MM.1S (cell line): ENCODE measurements at places on chromosomes 11 and 22.

DNA sequence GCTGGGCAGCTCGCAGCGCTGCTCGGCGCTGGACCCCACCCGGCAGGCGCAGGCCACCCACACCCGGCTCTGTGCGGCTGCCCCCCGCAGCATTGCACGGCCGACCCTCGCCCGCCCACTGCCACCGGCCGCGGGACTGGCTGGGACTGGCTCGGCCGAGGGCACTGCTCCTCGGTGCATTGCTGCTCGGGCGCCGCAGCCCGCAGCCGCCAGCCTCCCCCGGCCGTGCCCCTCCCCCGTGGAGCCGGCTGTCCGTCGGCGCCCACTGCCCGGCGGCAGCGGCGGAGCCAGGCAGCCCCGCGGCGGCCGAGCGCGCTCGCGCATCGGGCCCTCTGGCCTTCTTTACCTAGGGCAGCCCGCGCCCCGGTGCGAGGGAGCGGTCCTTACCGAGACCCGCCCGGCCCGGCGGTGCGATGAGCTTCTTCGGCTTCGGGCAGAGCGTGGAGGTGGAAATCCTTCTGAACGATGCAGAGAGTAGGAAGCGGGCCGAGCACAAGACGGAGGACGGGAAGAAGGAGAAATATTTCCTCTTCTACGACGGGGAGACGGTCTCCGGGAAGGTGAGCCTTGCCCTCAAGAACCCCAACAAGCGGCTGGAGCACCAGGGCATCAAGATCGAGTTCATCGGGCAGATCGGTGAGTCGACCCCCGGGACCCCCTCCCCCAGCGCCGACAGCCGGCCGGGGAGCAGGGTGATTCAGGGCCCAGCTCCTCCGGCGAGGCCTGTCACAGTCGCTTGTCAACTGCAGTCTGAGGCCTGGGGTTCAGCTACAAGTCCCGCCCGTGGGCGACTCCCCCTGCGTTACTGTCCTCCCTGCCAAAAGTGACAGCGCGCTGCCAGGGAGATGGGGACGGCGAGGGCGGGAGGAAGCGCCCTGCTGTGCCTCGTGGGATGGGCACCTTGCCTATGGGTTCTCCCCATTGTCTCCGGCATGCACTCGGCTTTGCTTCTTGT is 516 bp downstream of the VPS26B start:
- peak; percentile 76 for DNase-seq

DNA sequence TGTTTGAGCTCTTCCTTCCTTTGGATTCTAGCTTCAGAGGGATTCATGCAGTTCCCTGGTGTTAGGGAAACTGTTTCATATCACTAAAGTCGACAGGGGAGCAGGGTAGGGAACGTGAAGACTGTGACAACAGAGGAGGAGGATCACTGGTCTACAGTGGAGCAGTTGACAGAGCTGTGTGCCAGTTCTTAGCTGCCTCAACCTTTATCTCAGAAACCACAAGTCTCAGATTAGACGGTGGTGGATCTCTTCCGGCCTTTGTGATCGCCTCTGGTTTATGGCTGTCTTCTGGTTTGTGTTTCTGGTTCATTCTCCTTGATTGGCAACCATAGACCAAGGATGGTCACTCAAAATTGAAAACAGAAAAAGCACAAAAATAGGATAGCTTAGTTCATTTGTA is 538.9 kb upstream of the API5 start:
- peak; percentile 31 for DNase-seq

GRCh38 chr11:128725630-128726319 is 31.9 kb downstream of the FLI1 start:
- peak; percentile 97 for DNase-seq

GRCh38 chr22:36522662-36523061 is 6.3 kb downstream of the EIF3D start:
- no peak for DNase-seq

DNA sequence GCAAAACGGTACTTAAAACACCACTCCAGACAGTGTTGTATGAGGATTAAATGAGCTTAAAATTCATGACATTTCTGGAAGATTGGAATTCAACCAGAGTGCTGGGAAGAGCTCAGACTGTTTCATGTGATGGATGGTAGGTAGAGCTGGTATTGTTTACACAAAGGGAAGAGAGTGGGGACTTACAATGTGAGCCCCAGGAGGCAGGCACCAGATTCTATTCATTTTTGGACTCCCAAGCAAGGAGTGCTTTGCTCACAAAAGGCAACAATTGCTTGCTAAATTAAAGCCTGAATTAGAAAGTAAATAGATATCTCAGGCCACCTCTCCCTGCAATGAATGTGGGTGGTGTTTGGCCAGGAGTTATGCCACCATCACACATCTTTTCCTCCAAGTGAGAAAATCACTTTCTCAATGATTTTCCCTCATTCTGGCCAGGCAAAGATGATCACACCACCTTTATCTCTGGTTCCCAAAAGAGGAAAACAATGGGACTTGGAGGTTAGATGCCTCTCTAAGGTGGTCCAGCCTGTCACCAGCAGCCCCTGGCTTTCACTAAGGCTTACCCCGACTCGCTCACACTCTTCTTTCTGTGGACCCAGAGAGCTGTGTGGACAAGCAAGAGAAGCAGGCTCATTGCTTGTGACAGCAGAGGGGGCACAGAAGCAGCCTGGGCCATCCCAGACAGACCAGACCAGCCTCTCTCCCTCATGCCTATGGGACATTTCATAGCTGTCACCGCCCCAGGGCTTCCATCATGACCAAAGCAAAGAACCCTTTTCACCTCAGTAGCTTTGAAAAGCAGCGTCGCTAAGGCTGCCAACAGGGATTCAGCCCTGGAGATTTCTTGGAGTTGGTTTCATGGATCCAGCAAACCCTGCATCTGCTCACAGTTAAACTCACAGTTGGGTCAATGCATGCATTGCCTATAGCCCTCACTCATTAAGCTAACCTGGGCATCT is 63.5 kb upstream of the DRD2 start:
- no peak for DNase-seq

GRCh38 chr11:14422814-14423182 is 63.8 kb upstream of the RRAS2 start:
- no peak for DNase-seq

GRCh38 chr11:96614846-96615245 is 225.0 kb downstream of the JRKL start:
- DNase-seq, result no peak

GRCh38 chr11:131816051-131816450 is 445.6 kb downstream of the NTM start:
- no peak for DNase-seq

DNA sequence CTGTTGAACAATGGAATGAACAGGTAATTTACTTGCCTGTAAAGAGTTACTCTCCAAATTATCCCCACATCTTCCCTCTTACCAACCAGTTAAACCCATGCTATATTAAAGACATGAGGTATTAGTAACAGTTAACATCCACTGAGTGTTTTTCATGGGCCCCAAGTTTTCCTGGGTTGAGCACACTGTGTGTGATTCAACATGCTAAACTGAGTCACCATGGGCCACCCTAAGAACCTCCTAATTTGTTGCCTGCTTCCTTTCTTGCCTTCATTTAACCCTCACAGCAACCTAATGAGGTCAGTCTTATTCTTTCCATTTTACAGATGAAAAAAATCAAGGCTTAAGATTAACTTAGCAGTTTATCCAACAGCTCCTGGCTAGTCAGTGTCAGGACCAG is 51.0 kb downstream of the GALNT18 start:
- no peak for DNase-seq

DNA sequence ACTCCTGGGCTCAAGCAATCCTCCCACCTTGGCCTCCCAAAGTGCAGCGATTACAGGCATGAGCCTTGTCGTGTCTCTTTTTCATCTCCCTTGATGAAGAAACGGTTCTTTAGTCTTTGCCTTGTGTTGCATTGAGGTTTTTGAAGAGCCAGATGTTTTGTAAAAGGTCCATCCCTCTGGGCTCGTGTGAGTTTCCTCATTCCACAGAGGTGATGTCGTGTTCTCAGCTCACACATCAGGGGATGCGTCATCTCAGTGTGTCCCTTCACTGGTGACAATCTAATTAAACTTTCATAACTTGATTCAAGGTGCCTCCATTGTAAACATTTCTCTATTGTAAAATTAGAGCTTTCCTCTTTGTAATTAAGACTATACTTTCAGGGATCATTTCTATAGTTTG is 29.7 kb upstream of the TEF start:
- no peak for DNase-seq

DNA sequence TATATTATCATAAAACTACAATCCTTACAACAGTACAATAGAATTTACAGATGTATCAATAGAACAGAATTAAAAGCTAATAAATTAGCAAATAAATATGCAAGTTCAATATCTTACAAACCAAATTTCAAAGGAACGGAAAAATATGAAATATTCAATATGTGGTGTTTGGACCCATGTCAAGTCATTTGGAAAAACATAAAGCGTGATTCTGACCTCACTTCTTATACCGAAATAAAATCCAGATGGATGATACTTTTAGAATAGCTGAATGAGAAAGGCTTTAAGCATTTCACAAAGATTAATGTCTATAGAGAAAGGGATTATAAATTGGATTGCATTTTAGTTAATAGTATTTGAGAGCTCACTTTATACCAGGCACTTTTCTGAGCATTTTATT is 92.8 kb upstream of the TEAD1 start:
- no peak for DNase-seq

DNA sequence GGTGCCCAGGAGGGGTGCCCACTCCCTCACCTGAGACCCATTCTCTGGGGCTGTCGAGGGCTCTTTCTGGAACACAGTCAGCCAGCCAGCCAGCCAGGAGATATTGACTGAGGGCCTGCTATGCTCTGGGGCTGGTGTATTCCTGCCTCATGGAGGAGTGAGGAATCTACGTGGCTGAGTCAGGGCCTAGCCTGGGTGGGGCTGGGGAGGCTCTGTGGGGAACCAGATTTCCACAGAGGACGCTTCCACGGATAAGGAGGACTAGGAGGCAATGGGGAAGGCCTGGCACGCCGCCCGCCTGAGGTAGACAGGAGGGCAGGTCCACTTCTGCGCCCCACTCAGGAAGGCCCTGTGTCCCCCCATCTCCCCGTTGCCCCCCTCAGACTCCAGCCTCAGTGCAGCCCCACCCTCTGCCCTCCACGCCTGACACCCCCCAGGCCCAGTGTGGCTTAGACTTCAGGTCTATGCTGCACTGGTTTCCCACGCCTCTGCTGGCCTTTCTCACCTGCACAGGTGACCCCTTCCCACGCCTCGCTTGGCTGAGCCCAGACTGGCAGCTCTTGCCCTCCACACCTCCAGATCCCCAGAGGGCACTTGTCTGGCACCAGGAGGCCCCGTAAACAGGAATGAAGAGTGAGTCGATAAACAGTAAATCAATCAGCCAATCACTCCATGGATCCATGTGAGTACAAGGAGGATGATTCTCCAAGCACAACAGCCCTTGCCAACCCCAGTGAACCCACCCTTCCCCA is 37.5 kb downstream of the MACROD1 start:
- no peak for DNase-seq

GRCh38 chr11:422249-422656 is 7.5 kb upstream of the SIGIRR start:
- no peak for DNase-seq

GRCh38 chr11:111835665-111836064 is 35.7 kb downstream of the ALG9 start:
- DNase-seq, result no peak

DNA sequence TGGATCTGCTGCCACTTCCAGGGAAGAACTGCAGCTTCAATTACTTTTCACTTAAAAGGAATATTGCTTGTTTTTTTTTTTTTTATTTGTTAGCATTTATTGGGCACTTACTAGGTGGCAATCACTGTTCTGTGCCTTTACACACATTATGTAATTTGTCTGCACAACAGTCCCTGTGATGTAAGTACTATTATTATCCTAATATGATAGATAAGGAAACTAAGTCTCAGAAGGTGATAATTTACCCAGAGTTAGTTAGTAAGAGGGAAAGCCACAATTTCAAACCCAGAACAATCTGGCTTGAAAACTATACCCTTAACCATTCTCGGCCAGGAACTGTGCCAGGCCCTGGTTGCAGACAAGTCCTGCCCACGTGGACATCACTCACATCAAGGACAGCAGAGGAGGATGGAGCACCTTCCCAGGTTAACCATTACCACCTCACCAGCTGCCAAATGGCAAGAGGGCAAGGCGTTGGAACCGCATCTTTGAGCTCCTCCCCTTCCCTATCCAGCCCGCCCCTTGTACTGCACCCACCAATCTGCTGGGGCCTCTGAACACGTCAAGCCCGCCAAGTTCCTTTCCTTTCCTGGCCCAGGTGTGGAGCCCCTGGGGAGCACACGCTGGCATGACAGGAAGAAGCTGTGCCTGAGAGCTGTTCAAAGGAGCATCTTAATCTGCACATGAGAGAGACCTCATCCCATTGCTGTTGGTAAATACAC is 78.4 kb downstream of the NAV2 start:
- DNase-seq, result no peak

- peak; percentile 51 for DNase-seq
Measured at GRCh38 chr11:122633219-122633829, 22.2 kb upstream of the UBASH3B start.

GRCh38 chr22:40181323-40181722 is 3.6 kb downstream of the TNRC6B start:
- DNase-seq, result no peak

GRCh38 chr11:71428861-71429435 is 19.2 kb downstream of the DHCR7 start:
- no peak for DNase-seq

GRCh38 chr11:15222777-15223176 is 108.1 kb downstream of the INSC start:
- no peak for DNase-seq

GRCh38 chr11:12692229-12693075 is 18.2 kb downstream of the TEAD1 start:
- DNase-seq, result no peak

DNA sequence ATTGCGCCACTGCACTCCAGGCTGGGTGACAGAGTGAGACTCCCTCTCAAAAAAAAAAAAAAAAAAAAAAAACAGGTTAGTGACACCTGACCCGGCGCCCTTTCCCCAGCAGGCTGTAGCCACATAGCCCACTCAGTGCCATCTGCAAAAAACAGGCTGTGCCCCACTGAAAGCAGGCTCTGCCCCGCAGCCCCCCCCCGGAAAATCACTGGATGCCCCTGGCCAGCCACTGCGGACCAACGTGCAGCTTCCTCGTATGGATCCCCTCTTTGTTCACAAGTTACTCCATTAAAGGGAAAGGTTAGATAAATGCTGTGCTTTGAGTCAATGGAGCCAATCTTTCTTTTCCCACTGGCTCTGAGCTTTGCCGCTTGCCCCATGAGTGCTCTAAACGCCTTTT is 660.3 kb downstream of the TBC1D22A start:
- no peak for DNase-seq

DNA sequence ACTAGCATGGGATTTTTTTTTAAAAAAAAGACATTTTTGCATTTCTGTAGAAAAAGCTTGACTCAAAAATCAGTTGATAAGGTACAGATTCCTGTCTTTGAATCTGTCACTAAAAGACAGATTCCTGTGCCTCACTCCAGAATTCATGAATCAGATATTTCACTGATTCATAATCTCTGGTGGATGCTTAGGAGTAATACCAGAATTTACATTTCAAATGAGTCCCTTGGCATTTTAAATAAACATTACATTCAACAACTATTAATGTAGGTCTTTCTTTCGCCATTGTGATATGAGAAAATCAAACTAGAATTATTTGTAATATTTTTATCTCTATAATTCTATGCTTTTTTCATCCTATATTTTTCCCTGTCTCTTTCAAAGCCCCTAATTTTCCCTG is 128.3 kb downstream of the APIP start:
- DNase-seq, result no peak
